ENCODE measurements at places on chromosomes 16 and 17.

DNA sequence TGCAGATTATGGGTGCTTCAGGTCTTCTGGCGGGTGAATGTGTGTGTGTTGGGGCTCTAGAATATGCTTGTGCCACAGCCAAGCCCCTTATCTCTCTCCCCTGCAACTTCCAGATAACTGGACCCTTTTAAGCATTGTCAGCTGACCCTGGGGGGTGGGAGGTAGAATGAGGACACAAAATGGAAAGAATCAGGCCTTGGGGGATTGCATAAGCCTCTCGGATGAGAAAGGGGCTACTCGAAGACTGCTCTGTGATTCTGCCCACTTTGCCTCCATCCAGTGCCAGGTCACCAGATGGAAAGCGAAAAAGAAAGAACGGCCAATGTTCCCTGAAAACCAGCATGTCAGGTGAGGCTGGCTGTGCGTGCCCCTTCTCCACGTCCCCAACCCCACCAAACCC lies 13.8 kb downstream of the THRA start:
- no peak for DNase-seq

- no peak for DNase-seq
Observed at GRCh38 chr16:23570992-23571632, 13.6 kb downstream of the UBFD1 start.

- DNase-seq = no peak
Observed at GRCh38 chr16:16149710-16150116, 73.6 kb downstream of the ABCC6 start.

DNA sequence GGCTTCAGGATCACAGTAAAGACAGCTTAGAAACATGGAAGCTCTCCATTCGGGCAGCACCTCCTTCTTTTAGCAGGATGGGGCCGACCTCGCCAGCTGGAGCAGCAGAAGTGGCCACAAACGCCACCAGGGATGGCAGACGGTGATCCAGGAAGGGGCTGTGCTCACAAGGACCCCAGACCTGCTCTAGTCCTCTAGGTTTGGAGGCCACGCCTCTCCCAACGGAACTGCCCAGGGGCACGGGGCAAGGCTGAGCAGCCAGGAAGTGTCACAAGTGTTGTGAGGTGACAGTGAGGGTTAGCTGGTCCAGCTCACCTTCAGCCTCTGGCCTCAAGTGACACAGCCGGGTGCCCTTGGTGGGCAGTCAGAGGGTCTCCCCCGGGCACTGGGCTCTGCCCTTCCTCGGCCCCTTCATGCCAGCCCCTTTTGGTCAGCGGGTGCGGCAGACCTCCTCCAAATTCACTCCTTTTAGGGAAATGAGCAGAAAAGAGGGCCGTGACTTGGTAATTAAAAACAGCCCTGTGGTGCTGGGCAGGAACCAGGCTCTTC lies 20.4 kb downstream of the CEP295NL start:
- no peak for DNase-seq

DNA sequence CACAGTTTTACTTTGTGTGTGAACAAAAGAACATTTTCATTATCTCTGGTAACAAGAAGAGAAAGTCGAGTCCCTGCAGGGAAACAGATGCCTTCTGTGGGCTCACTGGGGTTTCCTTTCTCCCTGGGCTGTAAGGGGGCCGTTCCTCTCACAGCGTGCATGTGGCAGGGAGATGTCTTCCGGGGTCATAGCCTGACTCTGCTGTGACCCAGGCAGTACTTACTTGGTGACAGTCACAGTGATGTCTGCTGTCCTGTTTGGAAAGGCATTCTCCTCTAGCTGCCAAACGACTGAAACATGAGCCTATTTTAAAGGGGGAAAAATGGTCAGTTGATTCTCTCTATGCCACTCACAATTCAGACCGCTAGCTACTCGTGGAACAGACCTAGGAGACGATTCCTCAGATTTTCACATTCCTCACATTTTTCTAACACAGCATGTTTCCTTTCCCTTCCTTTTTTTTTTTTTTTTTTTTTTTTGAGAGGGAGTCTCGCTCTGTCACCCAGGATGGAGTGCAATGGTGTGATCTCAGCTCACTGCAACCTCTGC lies 7.3 kb downstream of the HASPIN start:
- DNase-seq = peak; percentile 29

DNA sequence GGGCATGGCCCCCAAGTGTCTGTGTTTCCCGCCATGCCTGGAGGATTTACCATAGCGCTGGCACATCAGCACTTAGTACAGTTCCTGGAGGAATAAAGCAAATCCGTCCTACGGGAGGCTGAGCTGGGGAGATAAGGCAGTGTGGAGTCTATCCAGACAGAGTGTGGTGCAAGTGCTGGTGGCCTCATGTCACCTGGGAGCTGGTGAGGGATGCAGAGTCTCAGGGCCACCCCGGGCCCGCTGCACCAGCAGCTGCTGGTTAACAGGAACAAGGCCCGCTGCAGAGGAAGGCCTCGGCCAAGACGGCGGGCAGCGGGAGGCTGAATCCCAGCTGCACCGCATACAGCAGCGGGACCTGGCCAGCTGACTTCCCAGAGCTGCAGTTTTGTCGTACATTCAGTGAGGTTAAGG lies 57.3 kb upstream of the CDC42EP4 start:
- DNase-seq = no peak

DNA sequence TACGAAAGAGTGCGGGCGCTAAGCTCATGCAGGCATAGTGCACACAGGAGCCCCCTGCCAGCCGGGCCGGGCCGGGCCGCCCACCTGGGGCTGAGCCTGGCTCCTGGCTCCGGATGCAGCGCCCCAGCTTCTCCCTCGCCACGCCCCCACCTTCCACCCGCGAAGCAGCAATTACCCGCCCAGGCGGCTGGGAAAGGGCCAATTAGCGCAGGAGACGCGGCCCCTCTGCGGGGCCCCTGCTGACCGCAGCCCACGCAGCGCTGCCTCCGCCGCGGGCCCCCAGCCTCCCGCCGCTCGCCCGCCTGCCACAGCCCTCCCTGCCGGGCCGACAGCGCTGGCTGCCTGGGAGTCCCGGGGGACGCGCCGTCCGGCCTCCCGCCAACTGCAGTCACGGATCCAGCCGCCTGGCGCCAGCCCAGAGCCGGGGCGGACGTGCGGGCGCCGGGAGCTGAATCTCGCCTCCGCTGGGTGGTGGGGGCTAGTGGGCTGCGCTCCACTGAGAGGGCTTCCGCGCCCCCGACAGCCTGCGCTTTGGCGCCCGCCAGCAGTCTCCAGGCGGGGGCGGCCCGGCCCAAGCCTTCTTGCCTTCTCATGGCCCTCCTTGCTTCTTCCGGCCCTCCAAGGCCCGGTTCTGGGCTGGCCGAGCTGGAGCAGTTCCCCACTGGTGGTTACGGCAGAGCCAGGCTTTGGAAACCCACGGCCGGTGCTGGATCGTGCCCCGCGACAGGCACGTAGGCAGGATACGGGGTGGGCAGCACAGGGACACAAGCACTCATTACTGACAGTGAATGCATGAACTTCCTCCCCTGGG lies 14.9 kb upstream of the CBFB start:
- DNase-seq = peak; percentile 75

DNA sequence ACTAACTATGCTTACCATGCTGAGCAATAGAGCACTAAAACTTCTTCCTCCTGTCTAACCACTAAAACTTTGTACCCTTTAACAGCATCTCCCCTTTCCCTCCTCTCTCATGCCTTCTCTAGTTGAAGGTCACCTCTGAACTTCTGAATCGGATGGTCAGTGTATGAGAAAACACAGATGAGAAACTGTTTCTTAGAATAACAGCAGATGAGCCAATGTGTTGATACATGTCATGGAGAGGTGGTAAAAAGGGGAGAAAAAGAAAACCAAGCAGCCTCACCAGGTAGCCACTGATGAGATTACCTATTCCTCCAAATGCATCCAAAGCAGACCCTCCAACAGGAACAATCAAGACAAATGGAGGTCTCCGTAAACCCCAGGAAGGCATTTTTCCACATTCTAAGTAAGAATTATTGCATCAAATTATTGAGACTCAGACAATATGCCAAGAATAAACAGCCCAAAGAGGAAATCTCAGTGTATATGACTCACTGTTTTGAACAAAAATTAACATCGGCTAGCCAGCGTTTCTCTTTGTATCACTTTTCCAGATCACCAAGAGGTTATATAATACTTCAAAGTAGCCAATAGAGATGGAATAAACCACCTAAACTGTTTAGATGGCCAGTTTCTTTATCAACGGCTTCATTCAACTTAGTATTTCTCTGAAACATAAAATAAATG lies 793.3 kb upstream of the SOX9 start:
- peak; percentile 58 for DNase-seq

GRCh38 chr16:9602189-9602588 lies 510.7 kb downstream of the HAPSTR1 start:
- no peak for DNase-seq

GRCh38 chr17:30558686-30559545 lies 81.7 kb downstream of the GOSR1 start:
- DNase-seq = no peak

DNA sequence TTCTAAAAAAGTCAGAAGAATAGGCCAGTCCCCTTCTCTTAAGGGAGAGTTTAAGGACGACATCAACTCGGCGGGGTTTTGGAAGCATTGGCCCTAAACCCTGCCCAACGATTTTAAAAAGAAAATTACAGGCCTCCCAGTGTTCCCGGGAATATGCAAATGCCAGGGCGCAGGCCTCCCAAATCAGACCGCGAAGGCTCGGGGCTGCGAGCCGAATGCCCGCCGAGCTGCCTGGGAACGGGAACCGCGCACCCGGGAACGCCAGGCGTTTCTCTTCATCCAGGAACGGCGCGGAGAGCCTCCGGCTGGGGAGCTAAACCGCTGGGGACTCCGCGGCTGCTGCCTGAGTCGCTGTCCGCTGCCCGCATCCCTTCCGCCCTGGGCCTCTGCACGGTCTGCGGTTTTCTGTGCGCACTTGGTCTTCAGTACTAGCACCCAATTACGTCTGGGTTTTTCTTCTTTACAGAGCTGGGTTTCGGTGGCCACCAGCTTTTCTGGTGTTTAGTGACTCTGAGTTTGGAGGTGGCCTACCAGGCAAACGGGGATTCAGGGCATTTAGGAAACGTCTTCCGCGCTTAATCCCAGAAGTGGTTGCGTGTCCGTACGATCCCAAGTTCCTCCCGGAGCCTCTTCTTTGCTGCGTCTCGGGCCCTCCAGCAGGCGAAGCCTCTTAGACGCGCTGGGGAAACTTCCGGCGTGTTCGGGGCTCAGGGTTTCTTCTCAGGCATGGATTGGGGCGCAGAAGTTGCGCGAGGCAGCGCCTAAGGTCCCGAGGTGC lies 5.7 kb downstream of the IRX5 start:
- DNase-seq = peak; percentile 34

DNA sequence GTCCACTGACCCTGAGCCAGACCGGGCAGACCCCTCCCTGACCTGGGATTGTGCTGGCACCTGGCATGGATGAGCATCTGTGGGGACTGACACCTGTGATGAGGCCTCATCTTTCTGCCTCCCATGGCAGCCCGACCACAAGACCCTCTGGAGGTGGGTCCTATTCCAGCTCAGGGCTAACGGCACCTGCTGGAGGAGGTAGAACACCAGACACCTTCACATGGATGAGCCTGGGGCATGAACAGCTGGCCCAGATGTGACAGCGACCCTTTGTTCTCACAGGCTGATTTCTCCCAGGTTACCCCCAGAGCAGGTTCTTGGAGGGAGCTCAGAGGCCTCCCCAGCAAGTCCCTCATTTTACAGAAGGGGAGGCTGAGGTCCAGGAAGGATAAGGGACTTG lies 46.4 kb upstream of the PIK3R6 start:
- no peak for DNase-seq

GRCh38 chr17:8873801-8874715 lies 6.6 kb upstream of the PIK3R6 start:
- DNase-seq = no peak

DNA sequence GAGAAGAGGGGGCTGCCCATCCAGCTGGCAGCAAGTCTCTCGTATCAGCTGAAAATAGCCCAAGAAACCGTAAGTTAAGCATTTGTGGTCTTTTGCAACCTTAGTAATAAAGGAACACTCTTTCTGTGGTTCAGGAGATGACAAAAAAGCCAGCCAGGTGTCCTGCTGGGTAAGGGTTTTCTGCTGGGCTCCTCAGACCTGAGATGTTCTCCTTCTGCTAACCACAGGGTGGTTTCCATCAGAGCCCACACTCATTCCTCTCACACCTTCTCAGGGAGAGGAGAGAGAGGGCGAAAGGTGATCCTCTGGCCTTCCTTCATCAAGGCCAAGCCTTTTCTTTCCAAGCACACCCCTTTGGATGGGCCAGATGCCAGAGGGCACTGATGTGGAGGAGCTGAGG lies 70.7 kb downstream of the TEX14 start:
- DNase-seq = no peak

- DNase-seq = peak; percentile 90
Observed at GRCh38 chr17:65514082-65514481, 47.4 kb downstream of the AXIN2 start.

DNA sequence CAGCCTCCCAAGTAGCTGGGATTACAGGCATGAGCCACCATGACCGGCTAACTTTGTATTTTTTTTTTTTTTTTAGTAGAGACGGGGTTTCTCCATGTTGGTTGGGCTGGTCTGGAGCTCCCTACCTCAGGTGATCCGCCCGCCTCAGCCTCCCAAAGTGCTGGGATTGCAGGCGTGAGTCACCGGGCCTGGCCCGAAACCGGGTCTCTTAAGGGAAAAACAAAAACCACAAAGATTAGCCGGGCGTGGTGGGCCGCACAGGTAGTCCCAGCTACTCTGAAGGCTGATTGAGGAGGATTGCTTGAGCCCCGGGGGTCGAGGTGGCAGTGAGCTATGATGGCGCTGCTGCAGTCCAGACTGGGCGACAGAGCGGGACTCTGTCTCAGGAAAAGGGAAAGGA lies 19.9 kb upstream of the RBL2 start:
- no peak for DNase-seq

- DNase-seq = peak; percentile 69
Observed at GRCh38 chr16:19898924-19899604, 14.4 kb upstream of the GPRC5B start.

GRCh38 chr16:4726616-4727015 lies 7.5 kb downstream of the ANKS3 start:
- no peak for DNase-seq

GRCh38 chr17:8439681-8440080 lies 4.0 kb downstream of the NDEL1 start:
- DNase-seq = no peak

- peak; percentile 26 for DNase-seq
Observed at GRCh38 chr17:7146115-7146514, 31.5 kb upstream of the ASGR2 start.

GRCh38 chr16:31265329-31266245 lies 5.8 kb downstream of the ITGAM start:
- DNase-seq = no peak

GRCh38 chr17:80394629-80395216 lies 20.2 kb upstream of the ENDOV start:
- no peak for DNase-seq
